ENCODE measurements at places on chromosomes 2 and 18. TPM values are rescaled to one million over a fixed set of nuclear protein-coding genes. Genes with fewer than 3 reads are reported as not detected.

- no peak for DNase-seq
These were observed 560.6 kb downstream of the SLC4A3 start for GRCh38 chr2:220188031-220188430.

- DNase-seq: no peak
These were observed 39.0 kb downstream of the MYO3B start for GRCh38 chr2:170216981-170217380.

- no peak for DNase-seq
These were observed 1.7 kb downstream of the ROCK2 start for GRCh38 chr2:11342551-11343367.

DNA sequence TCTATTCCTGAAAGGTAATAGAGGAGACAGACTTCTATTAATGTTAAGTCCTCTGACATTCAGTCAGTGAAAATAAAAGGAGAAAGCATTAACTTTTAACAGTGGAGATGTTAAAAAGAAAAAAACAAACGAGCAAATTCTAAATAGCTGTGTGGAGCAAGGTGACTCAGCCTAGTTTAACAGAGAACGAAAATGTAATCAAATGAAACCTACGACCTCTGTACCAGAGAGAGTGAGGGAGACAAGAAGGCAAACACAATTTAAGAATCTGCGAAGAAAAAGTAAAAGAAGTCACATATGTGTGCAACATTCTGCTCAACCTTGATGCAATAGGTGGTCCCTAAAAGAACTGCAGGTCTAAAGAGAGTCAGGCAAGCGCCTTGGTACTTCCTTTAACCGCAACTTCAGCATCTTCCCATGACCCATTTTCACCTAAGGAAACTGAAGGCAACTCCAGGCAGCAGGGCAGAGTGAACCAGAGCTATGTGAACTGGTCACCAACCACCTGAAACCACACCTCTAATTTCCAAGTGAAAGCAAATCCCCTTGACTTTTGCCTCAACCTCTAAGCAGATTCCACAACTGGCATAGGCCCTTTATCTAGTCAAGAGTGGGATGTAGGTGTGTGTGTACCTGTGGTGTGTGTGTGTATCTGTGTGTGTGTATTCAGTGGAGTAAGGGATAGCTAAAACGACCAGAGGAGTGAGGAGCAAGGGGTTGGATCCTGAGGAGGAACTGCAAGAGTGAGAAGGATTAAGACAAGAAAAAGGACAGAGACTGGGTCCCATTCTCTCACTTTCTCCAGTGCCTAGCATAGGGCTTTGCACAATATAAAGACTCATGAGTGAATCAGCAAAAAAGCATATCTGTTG is 43.0 kb downstream of the FIGN start:
- no peak for DNase-seq

DNA sequence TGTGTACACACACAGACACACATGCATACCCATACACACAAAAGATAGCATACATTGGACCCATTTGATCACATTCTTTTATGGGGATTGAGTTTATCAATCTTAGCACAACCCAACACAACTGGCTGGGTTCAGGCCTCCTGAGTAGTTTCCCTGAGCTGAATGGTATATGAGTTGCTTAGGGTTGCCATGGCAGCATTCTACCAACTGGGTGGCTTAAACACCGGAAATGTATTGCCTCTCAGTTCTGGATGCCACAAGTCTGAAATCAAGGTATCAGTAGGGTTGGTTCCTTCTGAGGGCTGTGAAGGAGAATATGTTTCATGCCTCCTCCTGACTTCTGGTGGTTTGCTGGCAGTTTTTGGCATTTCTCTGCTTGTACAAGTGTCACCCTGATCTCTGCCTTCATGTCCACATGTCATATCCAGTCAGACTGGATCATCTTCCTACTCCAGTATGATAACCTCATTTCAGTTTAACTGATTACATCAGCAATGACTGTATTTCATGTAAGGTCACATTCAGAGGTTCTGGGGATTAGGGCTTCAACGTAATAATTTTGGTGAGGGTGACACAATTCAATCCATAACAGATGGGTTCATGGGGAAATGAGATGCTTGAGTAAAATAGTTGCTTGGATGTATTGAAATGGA is 212.7 kb downstream of the KCNE4 start:
- DNase-seq: no peak

- DNase-seq: no peak
These were observed 11.6 kb downstream of the CD28 start for GRCh38 chr2:203718087-203718486.

- DNase-seq: no peak
These were observed 813.0 kb upstream of the ID2 start for GRCh38 chr2:7868836-7869235.

DNA sequence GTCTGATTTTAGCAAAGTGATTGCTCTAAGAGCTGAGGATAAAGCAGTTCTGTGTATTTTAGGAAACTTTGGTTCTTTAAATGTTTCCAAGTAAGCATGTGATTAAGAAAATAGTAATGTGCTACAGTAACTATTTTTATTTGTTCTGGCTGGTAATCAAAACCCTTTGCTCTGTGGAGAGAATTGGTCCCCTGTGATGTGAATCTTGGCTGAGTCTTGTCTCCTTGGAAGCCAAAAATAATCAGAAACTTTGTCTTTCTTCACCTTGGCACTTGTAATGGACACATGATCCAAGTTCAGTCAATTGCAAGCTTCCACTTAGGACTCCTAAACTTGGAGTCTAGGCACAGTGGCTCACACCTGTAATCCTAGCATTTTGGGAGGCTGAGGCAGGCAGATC is 422.7 kb upstream of the CDH20 start:
- DNase-seq: no peak

GRCh38 chr2:41475959-41476358 is 571.9 kb upstream of the PKDCC start:
- DNase-seq: no peak

REG1B gene
- total RNA-seq: 1.7 TPM

DNA sequence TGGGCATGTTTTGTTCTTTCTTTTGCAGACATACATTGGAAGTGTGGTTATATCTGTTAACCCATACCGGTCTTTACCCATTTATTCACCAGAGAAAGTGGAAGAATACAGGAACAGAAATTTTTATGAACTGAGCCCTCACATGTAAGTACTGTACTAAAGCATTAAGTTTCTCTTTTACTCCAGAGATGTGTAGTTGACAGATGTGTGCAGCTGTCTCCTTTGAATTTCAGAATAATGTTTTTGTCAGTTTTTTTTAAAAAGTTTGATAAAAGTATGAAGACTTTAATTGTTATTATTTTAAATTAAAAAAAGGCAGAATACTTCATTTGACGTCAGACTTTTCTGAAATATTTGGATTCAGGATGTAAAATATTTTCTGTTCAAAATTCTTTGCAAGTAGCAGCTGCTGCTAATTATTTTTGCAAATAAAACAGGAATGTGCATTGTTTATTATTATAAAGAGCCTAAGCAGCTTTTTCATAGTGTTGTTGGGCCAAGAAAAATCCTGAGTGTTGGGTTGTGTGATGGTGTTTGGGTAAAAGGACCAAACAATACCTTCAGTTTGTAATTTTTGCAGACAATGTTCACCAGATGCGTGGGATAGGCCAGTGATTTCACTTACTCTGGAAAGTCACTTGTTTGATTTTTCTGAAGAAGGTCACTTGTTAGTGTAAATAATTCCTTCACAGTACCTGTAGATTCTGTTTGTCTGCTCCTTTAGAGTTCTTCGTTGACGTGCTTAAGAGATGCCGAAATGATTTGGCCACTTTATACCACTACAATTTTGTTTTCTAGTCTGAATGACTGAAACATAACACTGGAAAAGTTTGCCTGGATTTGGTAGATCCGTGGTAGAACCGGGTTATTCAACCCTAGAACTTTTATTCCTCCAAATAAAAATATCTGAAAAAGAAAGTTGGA is 51.1 kb downstream of the MYO1B start:
- no peak for DNase-seq

DNA sequence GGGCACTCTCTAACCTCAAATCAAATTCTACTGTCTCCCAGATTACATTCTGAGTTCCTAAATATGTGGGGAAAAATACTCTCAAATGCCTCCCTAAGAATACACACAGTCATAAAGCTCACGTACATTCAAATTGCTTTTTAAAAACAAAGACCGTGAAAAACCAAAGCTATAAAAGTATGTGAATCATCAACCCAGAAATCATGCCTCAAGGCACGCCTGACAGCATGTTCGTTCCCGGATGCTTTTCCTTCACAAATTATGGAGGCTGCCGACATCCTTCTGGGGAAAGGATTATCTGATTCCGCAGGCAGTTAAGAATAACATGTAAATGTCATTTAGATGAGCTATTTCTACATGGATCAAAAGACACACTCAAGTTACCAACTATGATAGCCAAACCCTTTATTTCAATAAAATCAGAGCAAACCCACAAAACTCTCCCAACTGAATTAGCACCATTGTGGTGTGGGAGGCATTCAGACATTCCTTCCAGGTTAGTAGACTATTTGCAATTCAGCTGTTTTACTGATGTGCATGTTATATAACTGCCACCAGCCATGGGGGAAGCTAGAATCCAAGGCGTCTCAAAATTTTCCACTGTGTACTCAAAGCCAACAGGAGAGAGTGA is 398.2 kb upstream of the TRIB2 start:
- no peak for DNase-seq

STPG4 gene
- not detected for total RNA-seq

GRCh38 chr18:57640236-57640635 is 18.6 kb upstream of the NARS1 start:
- DNase-seq: no peak

- no peak for DNase-seq
These were observed 150.7 kb downstream of the CCDC102B start for GRCh38 chr18:68948622-68949021.

DNA sequence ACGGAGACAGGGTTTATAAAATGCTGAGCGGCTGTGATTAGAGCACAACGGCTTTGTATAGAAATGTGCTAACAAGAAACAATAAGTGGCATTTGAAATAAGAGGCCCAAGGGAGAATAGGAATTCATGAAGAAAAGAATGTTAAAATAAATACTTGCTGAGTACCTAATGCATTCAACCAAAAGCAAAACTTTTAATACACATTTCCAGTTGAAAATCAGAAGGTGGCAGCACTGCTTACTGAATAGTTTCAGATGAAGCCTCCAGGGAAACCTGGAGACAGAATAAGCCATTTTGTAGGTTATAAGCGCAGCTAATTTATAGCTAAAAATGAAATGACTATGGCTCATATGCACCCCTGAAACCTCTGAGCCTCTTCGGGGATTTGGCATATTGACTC is 286.6 kb downstream of the DPP10 start:
- no peak for DNase-seq

UGT1A10 gene
- not detected for total RNA-seq

- DNase-seq: no peak
These were observed 126.4 kb upstream of the TLK1 start for GRCh38 chr2:171287036-171287571.

BCL2 gene
- 71.4 TPM for total RNA-seq

DNA sequence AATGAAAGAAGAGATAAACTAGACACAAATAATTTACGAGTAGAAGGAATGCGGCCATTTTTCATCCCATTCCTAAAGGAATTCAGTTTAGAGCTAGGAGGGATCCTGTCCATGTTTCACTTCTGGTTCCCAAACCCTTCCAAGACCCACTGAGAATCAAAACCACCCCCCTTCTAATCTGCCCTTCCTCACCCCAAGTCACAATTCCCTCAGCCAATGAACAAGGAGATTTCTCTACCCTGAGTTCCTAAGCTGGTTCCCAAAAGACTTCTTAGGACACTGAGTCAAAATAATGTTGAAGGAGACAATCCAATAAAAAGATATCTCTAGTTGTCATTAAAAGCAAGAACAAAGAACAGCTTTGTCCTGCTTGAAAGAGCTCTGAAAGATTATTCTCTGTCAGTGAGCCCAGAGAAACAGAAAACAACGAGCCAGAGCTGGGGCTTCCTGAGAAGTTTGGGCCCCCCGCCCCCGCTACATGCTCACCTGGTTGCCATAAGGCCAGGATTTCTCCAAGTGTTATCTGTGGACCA is 45.7 kb downstream of the STK39 start:
- no peak for DNase-seq

- no peak for DNase-seq
These were observed 463.9 kb upstream of the HS6ST1 start for GRCh38 chr2:128782411-128783192.

ROCK2 gene
- 16.8 TPM for total RNA-seq

MAPRE2 gene
- 41.7 TPM for total RNA-seq

DNA sequence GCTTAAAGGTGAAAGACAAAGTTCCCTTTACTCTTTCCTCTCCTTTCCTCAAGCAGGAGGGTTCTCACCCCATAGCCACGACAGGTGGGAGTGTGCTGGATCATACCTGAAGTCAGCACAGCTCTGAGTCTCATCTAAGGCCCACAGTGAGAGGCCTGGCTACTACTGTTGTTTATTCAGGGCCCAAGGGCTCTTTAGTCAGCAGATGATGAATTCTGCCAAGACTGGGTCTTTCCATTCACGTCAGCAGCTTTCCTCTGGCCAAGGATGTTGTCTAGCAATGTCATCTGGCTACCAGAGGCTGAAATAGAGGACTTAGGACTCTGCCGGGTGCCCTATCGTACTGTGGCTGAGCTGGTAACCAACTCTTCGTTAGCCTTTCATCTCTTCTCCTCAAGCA is 308.4 kb upstream of the THUMPD2 start:
- DNase-seq: no peak

DNA sequence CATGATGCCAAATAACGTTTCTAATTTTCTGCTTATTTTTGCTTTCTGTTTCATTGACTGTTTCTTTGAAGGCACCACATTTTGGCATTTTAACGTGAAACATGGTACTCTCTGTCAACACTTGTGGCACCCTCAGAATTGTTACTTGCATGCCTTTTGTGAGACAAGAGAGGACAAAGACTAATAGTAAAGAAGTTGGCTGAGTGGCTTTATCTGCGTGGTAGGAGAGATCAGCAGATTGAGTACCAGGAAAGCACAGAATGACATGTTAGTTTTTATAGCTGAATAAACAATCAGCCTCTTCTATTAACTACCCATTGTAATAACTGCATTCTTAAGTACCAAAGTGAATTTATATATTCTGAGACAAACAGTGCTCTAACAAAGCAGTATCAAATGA is 8.6 kb downstream of the ZNF638 start:
- no peak for DNase-seq
